ENCODE measurements at places on chromosomes 3 and 15. TPM values are rescaled to one million over a fixed set of nuclear protein-coding genes. Genes with fewer than 3 reads are reported as not detected.

Gene CAPN3
- 2.3 TPM for total RNA-seq

Gene HDC
- total RNA-seq: 2.7 TPM

Gene HYAL3
- total RNA-seq: 7.3 TPM

Gene GCSAM
- total RNA-seq: 1.7 TPM

GRCh38 chr15:68379058-68379758 is 52.8 kb downstream of the ITGA11 start:
- peak; percentile 60 for DNase-seq

GRCh38 chr3:8987226-8987625 is 24.0 kb upstream of the RAD18 start:
- no peak for DNase-seq

GRCh38 chr3:197555281-197556261 is at the start of gene BDH1:
Gene BDH1, minus strand, starts transcription at chr3:197555968. Its CDS starts 9,525 bp downstream, at chr3:197546443.
- peak; percentile 92 for DNase-seq

DNA sequence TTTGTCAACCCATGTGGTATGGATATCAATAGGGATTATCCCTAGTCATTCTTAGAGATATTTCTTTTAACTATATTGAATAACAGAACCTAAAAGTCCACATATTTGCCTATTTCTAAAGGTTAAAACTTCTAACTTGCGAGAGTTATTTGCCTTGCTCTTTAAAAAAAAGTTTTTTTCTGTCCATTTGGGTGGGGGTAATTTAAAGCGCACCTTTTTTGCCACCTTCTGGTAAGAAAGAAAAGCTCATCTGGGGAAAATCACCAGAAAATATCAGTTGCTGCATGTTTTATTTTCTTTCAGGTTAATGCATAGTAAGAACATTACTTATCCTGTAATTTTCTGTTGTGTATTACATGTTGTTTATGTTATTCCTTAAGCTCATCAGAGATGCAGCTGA is 242.0 kb upstream of the GOLGA6L4 start:
- no peak for DNase-seq

DNA sequence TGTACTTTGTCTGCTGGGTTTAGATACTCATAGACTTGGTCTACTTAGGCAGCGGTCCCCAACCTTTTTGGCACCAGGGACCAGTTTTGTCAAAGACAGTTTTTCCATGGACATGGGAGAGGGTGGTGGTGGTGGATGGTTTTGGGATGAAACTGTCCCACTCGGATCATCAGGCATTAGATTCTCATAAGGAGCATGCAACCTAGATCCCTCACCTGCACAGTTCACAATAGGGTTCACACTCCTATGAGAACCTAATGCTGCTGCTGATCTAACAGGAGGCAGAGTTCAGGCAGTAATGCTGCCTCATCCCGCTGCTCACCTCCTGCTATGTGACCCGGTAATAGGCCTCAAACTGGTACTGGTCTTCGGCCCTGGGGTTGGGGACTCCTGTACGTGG is 45.3 kb downstream of the CMSS1 start:
- no peak for DNase-seq

DNA sequence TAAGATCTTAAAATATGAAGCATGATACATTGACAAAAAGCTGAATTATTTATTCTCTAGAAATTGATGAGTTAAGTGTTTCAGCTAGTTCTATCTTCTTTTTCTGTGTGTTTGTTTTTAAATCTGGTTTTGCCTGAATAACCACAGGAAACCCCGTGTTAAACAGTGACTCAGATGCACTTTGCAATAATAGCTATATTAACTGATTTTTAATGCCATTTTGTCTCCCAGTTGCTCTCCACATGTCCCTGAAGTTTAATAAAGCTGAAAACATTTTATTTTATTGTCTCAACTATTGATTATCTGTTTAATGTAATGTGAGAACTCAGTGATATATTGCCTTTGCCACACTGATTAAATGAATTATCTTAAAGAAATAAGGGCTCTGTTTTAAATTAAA is 42.8 kb upstream of the ROBO1 start:
- no peak for DNase-seq

GRCh38 chr15:68819495-68820294 is 1.0 kb downstream of the ANP32A start:
- peak; percentile 79 for DNase-seq

DNA sequence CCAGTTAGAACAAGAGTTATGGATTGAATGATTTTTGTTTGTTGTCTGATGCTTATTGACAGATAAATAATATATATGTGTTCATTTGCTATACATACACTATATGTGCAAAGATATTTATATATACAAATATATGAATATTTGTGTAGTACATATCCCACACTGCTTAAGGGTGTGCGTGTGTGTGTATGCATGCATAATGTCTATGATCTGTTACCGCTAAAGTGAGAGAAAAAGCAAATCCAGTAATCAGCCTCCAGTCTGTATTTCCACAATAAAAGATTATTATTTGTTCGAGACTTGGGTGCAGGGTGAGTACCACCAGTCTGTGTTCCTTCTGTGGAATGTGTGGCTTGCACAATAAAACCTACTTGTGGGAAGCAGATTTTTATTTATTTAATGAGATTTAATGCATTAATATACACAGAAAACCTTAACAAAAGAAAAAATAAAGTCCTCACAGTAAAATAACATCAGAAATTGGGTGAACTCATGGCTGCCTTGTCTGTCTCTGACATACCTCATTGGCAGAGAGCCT is 366.0 kb upstream of the TBL1XR1 start:
- no peak for DNase-seq

DNA sequence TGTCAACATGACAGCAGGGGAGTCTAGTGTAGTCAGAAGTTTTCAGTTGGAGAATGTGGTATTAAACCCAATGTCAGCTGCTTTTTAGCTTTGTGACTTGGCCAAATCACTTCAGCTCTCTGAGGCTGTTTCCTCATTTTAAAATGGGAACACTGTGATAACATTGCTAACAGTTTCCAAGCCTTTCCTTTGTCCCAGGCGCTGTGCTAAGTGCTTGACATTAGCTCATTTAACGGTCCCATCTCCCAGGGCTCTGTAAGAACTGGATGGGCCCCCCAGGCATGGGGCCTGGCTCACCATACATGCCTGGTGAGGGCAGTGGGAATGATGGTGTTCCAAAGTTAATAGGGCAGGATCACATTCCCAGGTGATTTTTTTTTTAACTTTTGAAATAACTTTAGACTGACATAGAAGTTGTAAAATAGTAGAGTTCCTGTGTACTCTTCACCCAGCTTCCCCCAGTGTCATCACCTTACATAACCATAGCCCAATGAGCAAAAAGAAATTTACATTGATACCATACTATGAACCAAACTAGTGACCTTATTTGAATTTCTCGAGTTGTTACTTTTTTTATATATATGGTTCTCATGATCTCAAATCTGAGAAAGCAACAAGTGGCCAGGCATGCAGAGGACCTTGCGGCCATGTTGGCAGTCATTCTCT is 7.7 kb downstream of the RASL12 start:
- no peak for DNase-seq

GRCh38 chr3:188174317-188175044 is 20.5 kb downstream of the LPP start:
- no peak for DNase-seq

DNA sequence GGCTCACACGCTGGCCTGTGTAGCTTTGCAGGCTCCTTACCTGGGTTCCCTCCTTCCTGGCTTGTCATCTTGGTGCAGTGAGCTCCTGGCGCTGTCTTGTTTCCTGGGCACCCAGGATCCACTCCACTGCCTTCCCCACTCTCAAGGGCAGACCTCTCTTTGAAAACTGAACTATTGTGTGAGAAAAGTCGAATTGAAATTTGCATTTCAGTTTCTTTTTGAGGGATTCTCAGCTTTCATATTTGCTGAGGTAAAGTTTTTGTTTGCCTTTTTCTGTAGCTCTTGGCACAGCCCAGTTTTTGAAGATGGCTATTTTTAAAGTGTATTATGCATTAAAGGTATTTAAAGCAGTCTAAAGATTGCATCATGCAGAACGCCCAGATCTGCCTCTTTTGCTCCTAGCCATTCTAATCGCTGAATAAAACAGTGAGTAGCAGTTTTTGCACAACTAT is 70.1 kb downstream of the CCK start:
- DNase-seq: no peak

- DNase-seq: no peak
These were observed 457.0 kb upstream of the ALCAM start for GRCh38 chr3:104909721-104910120.

- no peak for DNase-seq
These were observed 490.8 kb downstream of the IGSF11 start for GRCh38 chr3:118543832-118544231.

- peak; percentile 84 for DNase-seq
These were observed 22.8 kb downstream of the EIF4E3 start for GRCh38 chr3:71702131-71703024.
